ENCODE measurements at places on chromosomes 4 and X.

DNA sequence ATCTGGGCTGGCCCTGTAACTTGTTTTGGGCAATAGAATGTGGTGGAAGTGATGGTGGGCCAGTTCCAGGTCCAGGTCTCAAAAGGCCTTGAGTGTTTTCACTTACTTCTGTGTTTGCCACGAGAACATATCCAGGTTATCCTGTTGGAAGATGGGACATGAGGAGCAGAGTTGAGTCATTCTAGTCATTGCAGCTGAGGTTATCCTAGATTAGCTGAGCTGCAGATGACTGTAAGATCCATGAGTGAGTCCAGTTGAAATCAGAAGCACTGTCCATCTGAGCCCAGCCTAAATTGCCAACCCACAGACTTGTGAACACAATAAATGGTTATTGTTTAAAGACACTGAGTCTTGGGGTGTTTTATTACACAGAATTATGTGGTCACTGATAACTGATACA lies 45.3 kb upstream of the RPS6KA3 start:
- DNase-seq: no peak

DNA sequence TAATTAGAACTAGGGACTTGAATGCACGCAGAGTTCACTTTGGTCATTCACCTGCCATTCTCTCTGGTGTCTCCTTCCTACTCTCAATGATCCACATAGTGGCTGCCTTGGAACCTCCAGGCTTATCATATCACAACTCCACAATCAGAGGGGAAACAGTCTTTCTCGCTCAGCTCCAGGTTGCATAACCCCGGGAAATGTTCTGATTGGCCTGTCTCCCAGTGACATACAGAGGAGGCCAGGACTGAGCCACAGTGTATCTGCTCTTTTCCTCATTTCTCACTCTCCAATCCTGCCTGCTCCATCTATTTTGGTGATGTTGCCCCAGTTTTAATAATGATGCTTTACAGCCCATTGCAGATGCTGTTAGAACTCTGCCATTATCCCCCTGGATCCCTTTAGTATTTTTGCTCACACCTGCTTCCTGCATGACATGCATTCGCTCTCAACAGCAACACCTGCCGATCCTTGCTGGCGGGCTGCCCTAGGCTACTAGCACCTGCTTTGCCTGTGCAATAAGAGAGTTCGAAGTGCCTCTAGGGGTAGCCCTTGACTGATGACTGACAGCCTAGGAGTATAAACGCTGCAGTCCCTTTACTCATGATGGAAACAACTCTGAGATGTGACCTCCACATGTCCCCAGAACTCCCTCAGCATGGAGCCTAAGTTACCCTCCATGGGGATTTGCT lies 211.3 kb upstream of the RPS6KA3 start:
- no peak for DNase-seq

- no peak for DNase-seq
These were observed 125.9 kb upstream of the ANK2 start for GRCh38 chr4:112923516-112923915.

- DNase-seq: peak; percentile 66
These were observed 6.8 kb upstream of the CLCN5 start for GRCh38 chrX:49915361-49916222.

DNA sequence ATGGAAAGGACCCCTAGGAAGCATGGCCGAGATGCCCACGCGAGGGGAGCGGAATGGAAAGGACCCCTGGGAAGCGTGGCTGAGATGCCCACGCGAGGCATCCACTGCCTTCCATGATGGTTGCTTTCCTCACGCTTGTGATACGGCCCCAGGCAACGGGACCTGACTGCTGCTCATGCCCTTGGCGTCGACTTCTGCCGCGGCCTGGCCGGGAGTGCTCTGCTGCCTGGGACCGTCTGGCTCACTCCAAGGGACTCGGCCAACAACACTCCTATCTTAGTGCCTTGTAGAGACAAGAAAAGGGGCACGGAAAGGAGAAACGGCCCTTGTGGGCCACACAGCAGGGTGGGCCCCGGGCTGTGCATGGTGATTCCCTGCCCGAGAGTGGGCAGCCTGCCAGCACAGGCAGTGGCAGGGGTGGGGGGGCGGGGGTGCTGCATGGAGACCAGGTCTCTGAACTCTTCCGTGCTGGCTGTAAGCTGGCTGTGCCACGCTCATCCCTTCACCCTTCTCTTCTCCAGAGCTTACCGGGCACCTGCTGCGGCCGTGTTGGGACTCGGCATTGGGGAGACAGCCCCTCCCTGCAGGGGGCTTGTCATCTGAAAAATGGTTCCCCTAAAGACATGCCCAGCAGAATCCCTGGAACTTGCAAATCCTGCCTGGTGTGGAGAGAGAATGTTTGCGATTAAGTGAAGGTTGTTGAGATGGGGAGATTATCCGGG lies 38.6 kb upstream of the HMX1 start:
- no peak for DNase-seq

DNA sequence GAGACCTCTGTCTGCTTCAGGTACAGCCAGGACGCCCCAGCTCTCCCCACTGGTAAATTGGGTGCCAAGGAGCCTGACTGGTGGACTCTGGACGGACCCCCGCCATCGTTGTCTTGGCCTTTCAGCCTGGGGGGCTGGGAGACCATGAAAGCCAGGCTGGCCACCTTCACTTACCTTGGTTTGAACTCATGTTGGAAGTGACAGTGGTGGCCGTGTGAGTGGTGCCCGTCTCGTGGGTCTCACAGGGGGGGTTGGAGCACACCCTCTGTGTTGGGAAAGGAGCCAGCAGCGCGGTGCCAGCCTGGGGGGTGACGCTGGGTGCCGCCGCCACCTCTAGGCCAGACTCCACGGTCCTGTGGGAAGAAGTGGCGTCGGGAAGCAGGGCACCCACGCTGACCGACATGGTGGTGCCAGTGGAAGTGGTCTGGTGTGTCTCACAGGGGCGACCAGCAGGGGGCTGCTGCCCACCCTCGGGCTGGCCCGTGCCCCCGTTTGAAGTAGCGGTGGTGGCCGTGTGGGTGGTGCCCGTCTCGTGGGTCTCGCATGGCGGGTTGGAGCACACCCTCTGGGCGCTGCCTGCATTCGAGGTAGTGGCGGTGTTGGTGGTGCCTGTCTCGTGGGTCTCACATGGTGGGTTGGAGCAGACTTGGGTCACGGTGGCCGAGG lies 9.6 kb upstream of the RENBP start:
- no peak for DNase-seq

GRCh38 chr4:136841526-136841925 lies 690.8 kb downstream of the PCDH18 start:
- DNase-seq: no peak

DNA sequence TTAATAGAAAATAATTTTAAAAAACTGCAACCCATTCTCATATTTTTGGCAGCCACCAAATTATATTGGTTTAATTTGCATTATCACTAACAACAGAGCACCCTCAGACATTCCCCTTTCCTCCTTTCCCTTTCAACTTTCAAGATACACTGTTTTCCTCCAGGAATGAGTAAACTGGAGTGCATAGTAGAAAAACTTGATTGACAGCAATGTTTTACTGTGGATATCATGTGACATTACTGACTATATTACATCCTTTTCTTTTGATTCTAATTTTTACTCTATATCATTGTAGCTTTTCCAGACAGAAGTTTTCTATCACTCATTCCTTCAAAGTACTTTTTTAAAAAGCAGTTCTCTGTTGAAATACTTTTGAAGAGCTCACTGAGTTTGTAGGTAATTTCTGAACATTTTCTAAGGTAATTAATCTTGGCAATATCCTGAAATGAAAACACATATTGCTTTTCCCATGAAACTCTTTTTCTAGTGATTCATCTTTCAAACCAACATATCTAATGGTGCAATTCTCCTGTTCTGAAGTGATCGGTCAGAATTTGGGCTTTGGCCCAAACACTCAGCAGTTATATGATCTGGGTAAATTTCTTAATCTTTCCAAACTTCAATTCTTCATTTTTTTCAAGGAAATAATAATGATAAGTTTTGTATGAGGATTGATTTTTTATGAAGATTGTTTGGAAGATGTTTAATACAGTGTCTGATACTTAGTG lies 920.4 kb upstream of the EPHA5 start:
- no peak for DNase-seq

GRCh38 chr4:110198049-110198434 lies 373 bp downstream of the ELOVL6 start:
- DNase-seq: no peak

GRCh38 chr4:91233164-91233563 lies 1070.6 kb upstream of the GRID2 start:
- DNase-seq: no peak

DNA sequence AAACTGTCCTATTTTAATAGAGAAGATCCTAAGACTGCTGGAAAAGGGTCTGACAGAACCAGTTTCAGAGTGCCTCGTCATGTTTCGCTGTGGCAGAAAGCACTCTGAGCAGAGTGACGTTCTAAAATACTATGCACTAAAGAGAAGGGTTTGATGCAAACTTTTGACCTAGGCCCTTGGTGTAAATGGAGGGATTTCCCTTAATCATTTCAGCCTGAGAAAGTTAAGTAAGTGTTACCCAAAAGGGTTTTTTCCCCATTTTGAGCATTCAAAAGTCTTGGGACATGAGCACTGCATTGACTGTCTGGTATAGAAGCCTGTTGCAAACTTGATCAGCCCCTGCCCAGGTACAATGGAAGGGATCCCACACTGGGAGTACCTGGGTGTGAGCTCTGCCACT lies 157.5 kb upstream of the ATOH1 start:
- no peak for DNase-seq

DNA sequence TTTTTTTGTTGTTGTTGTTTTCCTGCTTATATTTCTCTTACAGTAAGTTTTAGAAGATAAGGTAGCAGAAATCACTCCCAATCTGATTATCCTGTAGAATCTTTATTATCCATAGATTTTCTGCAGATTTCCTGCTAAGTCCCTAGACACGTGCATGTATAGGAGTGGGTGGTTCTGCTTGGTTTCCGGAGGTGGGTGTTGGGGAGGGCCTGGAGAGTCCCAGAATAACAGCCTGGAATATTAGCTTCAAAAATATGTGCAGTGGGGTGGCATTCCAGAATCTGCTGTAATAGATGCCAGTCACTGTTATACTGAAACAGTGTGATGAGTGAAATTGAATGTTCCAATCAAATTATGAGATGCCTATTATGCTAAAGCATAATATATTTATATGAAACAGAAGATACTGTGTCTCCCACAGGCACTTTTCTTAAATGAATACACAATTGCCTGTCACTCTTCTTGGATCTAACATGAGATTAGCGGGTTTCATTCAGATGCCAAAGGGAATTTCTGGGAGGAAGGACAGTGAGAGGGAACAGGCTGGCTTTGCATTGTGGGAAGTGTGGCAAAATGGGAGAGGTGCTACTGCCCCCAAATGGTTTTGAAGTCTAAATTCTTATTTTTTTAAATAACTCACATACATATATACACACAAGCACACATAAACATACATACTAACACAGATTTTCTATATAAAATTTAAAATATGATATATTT lies 37.6 kb downstream of the C4orf50 start:
- no peak for DNase-seq

DNA sequence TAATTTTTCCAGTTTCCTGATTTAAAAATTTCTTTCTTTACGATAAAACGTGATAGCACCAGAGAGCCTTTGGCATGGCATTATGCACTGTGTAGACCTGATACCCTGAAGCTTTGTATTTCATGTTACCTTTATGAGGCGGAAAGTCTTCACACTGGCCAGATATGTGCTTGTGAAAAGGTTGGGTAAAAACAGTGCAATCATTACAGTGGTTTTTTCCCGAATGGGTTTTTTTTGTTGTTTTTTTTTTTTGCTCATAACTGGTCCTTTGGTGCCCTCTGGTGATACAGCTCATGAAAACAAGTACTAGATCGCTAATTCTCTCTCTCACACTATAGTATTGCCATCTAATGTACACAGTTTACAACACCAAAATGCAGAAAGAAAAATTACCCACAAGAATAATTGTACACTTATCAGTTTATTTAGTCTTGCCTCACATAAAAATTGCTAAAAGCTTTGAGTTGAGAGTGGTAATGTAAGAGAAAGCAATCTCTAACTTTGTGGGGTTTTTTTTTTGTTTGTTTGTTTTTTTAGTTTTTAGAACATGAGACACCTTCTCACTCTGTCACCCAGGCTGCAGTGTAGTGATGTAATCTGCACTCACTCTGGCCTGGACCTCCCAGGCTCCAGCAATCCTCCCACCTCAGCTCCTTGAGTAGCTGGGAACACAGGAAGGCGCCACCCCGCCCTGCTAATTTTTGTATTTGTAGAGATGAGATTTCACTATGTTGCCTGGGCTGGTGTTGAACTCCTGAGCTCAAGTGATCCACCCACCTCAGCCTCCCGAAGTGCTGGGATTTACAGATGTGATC lies 21.3 kb downstream of the SPCS3 start:
- peak; percentile 32 for DNase-seq

- DNase-seq: no peak
These were observed 295.2 kb upstream of the AGA start for GRCh38 chr4:177737387-177737940.

DNA sequence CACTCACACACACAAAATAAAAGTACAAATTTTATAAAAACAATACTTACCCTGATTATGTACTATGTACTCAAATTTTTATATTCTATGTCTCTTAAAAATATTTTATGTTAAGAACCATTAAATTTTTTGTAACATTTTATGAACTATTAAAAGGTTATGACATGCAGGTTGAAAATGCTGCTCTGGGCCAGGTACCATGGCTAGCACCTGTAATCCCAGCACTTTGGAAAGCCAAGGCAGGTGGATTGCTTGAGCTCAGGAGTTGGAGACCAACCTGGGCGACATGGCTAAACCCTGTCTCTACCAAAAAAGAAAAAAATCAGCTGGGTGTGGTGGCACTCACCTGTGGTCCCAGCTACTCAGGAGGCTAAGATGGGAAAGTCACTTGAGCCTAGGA lies 29.4 kb upstream of the SPINK2 start:
- DNase-seq: no peak

- no peak for DNase-seq
These were observed 52.0 kb downstream of the SORCS2 start for GRCh38 chr4:7244331-7244665.

GRCh38 chr4:75698162-75698962 lies 25.2 kb upstream of the G3BP2 start:
- peak; percentile 42 for DNase-seq

- peak; percentile 19 for DNase-seq
These were observed 3.7 kb downstream of the TAF7L start for GRCh38 chrX:101287402-101287801.

DNA sequence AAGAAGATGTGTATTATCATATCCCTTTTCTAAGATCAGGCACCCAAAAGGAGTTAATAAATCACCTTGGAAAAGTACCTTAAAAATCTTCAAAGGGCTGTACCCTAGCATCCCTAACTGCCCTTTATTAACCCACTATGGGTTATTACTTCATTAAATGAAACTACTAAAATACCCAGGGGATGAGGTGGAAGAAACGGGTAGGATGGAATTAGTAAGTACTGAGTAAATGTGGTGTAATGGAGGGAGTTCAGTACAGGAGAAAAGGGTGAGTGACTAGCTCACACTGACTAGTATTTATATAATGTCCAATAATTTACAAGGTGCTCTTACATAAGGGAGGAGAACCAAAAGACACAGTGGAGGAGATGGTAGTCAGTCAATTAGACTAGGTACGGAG lies 51.0 kb upstream of the RASGEF1B start:
- no peak for DNase-seq

DNA sequence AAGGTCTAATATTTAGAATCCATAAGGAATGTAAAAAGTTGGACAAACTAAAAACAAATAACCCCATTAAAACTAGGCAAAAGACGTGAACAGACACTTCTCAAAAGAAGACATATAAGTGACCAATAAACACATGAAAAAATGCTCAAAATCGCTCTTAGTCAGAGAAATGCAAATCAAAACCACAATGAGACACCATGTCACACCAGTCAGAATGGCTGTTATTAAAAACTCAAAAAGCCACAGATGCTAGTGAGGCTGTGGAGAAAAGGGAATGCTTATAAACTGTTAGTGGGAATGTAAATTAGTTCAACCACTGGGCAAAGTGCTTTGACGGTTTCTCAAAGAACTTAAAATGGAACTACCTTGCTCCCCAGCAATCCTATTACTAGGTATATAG lies 674.3 kb upstream of the MAGEB2 start:
- no peak for DNase-seq
